T-helper 17 cell (primary cell): ENCODE measurements at places on chromosomes 12 and 14.
A peak's percentile ranks its signal among the peaks of the same experiment; 100 is the strongest.

DNA sequence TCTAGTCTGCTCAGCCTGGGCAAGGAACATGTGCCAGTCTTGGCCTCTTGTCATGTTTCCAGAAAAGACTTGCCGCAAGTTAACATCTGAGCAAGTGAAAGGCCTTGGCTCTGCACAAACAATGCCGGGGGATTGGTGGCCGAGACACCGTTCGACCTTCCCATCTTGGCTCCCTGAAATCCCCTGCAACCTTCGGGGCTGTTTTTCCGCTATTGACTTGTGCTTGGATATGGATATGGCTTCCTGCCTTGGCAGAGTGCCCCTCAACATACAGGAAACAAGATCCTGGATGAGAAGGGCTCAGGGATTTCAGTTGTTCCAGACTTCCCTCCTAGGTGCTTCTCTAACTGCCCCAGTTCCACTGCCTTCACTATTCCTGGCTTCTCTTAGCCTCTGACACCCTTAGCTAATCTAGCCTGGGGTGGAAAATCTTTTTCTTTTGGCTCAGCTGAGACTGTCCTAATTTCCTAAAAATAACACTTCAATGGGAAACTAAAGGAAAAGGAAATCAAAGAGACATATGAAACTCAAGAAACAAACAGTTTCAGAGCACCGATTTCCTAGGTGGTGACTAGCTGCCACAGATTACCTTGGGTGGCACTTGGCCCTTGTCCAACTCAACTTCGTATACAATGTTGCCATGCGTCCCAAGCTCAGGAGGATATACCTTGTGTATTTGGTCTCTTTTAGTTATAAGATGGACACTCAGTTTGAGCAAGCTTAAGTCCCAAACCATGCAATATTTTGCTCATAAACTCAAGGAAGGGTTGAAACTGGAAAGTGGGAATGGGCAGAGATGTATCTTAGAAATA, 33.9 kb downstream of the RDH12 start:
- peaks cover 8% of the 10 kb centered on the region for H3K4me1 ChIP-seq
- H3K4me3 ChIP-seq, result no peak overlapping the region
- no peak for DNase-seq
- no peak overlapping the region for H3K27ac ChIP-seq
- H3K36me3 ChIP-seq, result no peaks in the 10 kb centered on the region

DNA sequence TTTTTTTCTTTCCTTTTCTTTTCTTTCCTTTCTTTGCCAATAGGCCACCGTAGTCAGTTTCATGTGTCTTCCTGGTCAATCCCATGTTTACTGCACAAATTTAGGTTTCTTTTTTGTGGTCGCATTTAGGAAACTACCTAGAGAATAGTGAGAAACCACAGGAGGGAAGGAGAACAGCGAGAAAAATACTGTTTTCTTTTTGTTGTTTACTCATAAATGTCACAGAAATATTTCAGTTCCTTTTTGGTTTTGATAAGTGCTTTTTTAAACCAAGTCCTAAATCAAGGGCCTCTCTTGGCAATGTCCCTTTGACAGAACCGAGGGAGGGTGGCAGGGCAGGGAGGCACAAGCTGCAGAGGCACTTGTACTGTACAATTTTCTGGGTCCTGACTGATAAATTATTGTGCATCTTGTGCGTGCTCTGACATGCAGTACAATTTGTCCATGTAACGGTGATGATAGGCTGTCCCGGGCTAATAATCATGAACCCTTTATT, 326.1 kb downstream of the CACNA1C start:
- H3K36me3 ChIP-seq, result no peaks in the 10 kb centered on the region
- no peak for DNase-seq
- no peak overlapping the region for H3K4me3 ChIP-seq
- peaks cover 26% of the 10 kb centered on the region for H3K27me3 ChIP-seq

- H3K36me3 ChIP-seq, result peaks cover 2% of the 10 kb centered on the region
- H3K4me1 ChIP-seq, result peaks cover 32% of the 10 kb centered on the region
- peak overlapping the region; percentile 90 for H3K4me3 ChIP-seq
- H3K27me3 ChIP-seq, result peaks cover 4% of the 10 kb centered on the region
- peak overlapping the region; percentile 99 for H3K27ac ChIP-seq
Measured at GRCh38 chr14:75258079-75258802, 20.4 kb upstream of the FOS start.

- peaks cover 45% of the 10 kb centered on the region for H3K4me1 ChIP-seq
- no peaks in the 10 kb centered on the region for H3K27me3 ChIP-seq
- no peaks in the 10 kb centered on the region for H3K36me3 ChIP-seq
- DNase-seq, result no peak
- peak overlapping the region; percentile 49 for H3K4me3 ChIP-seq
Measured at GRCh38 chr12:4144676-4145075, 128.9 kb upstream of the CCND2 start.

DNA sequence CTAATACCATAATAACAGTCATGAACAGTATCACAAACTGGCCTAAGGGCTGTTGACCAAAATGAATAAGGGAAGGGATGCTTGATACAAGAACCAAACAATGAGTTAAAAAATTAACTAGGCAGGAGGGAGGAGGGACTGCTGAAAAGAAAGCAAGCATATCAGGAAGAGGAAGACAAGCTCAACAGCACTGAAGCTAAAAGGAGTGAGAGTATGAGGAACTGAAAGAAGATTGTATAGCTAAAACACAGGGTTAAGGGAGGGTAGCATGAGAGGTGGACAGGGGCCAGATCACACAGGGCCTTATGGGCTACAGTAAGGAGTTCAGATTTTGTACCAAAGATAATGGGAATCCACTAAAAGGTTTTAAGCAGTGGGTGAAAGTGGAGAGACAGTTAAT, 34.1 kb downstream of the ITGA7 start:
- H3K27ac ChIP-seq, result no peak overlapping the region
- H3K36me3 ChIP-seq, result peaks cover 5% of the 10 kb centered on the region
- H3K4me3 ChIP-seq, result no peak overlapping the region
- DNase-seq, result no peak
- peaks cover 57% of the 10 kb centered on the region for H3K27me3 ChIP-seq

- no peaks in the 10 kb centered on the region for H3K36me3 ChIP-seq
- no peaks in the 10 kb centered on the region for H3K4me1 ChIP-seq
Measured at GRCh38 chr14:51619561-51619960, 32.1 kb upstream of the FRMD6 start.

GRCh38 chr14:81311778-81312177, 88.3 kb downstream of the STON2 start:
- no peak overlapping the region for H3K4me3 ChIP-seq
- no peak overlapping the region for H3K27ac ChIP-seq
- no peaks in the 10 kb centered on the region for H3K4me1 ChIP-seq
- peaks cover 34% of the 10 kb centered on the region for H3K27me3 ChIP-seq
- no peak for DNase-seq

GRCh38 chr12:87982208-87982607, 47.0 kb downstream of the C12orf50 start:
- H3K27ac ChIP-seq, result no peak overlapping the region
- peaks cover 8% of the 10 kb centered on the region for H3K27me3 ChIP-seq
- H3K4me1 ChIP-seq, result no peaks in the 10 kb centered on the region
- no peak for DNase-seq
- H3K4me3 ChIP-seq, result no peak overlapping the region

GRCh38 chr12:104094284-104094683, 30.0 kb downstream of the HCFC2 start:
- no peak for DNase-seq
- H3K27ac ChIP-seq, result no peak overlapping the region
- H3K27me3 ChIP-seq, result no peaks in the 10 kb centered on the region
- H3K4me3 ChIP-seq, result no peak overlapping the region
- peaks cover 2% of the 10 kb centered on the region for H3K36me3 ChIP-seq

GRCh38 chr14:76498463-76498935, 122.6 kb downstream of the ESRRB start:
- peaks cover 40% of the 10 kb centered on the region for H3K27me3 ChIP-seq
- no peaks in the 10 kb centered on the region for H3K4me1 ChIP-seq
- H3K4me3 ChIP-seq, result no peak overlapping the region
- H3K36me3 ChIP-seq, result peaks cover 3% of the 10 kb centered on the region
- no peak for DNase-seq
- H3K27ac ChIP-seq, result no peak overlapping the region

DNA sequence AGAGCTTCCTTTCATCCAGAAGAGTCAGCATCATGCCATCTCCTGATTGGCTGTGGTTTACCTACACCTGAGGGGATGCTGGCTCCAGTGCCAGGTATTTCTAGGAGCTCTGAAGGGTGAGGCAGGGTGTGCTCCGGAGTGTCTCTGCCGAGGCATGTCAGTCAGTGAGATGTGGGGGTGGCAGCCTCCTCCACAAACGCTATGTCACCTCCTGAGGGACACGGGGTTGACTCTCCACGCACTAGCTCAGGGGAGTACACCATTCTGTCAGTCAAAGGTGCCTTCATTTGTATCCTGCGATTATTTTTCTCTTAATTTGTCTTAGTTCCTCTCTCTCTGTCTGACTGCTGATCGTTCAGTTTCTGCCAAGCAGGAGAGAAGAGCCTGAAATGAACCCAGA, 604.5 kb downstream of the VRK1 start:
- peaks cover 10% of the 10 kb centered on the region for H3K27me3 ChIP-seq
- H3K36me3 ChIP-seq, result peaks cover 6% of the 10 kb centered on the region
- peaks cover 11% of the 10 kb centered on the region for H3K4me1 ChIP-seq

DNA sequence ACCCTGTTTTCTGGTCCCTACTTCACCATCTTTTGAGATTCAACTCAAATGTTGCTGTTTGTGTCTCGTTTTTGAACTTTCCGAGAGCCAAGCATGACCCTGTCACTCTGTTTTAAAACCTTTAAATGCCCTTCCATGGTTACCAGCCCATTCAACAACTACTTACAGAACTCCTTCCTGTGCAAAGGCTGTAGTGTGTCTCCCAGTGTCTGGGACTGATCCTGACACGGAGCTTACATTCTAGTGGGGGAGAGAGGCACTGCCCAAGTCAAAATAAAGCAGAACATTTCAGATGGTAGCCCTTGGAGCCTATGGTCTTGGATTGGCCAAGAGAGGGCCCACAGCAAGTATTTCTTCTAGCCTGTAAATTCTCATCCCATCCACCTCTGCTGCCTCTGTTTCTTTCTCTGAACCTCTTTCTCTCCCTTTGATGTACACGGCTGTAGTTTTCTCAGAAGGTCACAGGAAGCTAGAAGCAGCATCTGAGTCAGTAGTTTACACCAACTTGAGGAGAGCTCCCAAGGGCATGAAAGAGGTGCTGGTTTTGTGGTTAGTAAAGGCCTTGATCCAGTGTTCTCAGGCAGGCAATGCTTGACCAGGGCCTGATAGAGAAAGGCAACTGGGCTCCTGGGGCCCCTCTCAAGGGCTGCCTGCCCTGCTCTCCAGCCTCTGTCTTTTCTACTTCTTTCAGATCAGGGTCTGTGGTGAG, 42.3 kb upstream of the SLC24A4 start:
- H3K4me1 ChIP-seq, result peaks cover 7% of the 10 kb centered on the region
- peaks cover 17% of the 10 kb centered on the region for H3K27me3 ChIP-seq
- H3K36me3 ChIP-seq, result no peaks in the 10 kb centered on the region
- DNase-seq, result no peak
- no peak overlapping the region for H3K4me3 ChIP-seq

DNA sequence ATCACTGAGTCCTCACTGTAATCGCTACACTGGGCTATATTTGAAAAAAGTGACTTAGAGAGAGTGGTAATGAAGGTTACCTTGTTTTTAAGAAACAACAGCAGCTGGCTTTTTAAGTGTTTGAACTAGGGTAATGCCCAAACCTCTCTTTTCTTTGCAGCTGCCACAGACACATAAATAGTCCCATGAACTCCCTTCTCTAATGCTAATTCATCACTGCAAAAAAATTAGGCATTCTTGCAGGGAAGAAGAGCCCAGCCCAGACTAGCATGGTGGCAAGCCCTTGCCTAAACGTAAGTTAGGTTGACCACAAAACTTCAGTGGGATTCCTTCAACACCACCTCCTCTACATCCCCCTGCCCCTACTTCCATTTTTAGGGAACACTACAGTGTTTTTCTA, 17.9 kb upstream of the MED6 start:
- H3K4me3 ChIP-seq, result no peak overlapping the region
- peaks cover 10% of the 10 kb centered on the region for H3K4me1 ChIP-seq
- H3K27me3 ChIP-seq, result no peaks in the 10 kb centered on the region
- H3K27ac ChIP-seq, result no peak overlapping the region
- DNase-seq, result no peak
- no peaks in the 10 kb centered on the region for H3K36me3 ChIP-seq
